ENCODE measurements at places on chromosomes 12 and 14. TPM values are rescaled to one million over a fixed set of nuclear protein-coding genes. Genes with fewer than 3 reads are reported as not detected.

PAPLN gene
- total RNA-seq: 2.8 TPM

DNA sequence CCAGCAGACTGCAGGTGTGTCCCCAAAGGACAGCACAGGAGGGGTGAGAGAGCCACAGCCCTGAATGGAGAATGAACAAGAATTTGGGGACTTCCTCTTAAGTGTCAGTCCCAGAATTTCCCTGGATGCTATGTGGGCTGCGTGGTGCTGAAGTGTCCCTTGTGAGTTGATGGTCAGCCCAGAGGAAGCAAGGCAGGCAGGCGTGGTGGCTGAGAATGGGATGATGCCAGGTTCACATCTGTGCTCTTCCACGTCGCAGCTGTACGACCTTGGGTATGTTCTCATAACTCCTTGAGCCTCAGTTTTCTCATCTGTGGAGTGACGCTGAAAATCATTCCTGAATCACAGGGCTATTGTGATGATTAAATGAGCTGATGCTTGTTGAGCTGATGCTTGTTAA lies 62.1 kb upstream of the GPATCH2L start:
- H3K27ac ChIP-seq: no peak overlapping the region
- H3K4me3 ChIP-seq: no peak overlapping the region
- no peaks in the 10 kb centered on the region for H3K4me1 ChIP-seq
- DNase-seq: no peak

GRCh38 chr14:64928239-64929013 lies 14.1 kb downstream of the GPX2 start:
- peaks cover 29% of the 10 kb centered on the region for H3K36me3 ChIP-seq
- DNase-seq: no peak
- no peaks in the 10 kb centered on the region for H3K27me3 ChIP-seq
- no peak overlapping the region for H3K4me3 ChIP-seq
- H3K27ac ChIP-seq: no peak overlapping the region
- peaks cover 1% of the 10 kb centered on the region for H3K4me1 ChIP-seq

SP7 gene
- total RNA-seq: not detected

GRCh38 chr12:53056901-53057300 lies 7.0 kb downstream of the TNS2 start:
- H3K27ac ChIP-seq: no peak overlapping the region
- H3K4me1 ChIP-seq: peaks cover 67% of the 10 kb centered on the region
- DNase-seq: no peak

ARMH4 gene
- total RNA-seq: 0.67 TPM

DNA sequence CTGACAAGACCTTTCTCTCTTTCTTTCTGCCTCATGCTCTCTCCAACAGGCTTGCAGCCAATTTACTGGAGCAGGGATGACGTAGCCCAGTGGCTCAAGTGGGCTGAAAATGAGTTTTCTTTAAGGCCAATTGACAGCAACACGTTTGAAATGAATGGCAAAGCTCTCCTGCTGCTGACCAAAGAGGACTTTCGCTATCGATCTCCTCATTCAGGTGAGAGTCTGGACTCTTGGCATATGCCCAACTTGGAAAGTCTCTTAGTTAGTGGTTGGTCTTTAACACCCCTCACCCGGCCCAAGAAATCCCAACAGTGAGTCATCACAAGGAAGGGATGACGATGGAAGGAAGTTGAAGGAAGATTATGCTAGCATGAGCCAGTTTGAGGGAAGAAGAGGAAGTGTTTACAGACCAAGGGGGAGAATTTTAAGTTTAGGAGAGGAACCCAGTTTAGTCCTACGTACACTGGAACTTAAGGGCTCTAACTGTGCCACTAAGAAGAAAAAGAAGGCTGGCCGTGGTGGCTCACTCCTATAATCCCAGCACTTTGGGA lies 189.7 kb downstream of the ETV6 start:
- peak overlapping the region; percentile 60 for H3K27ac ChIP-seq
- peaks cover 8% of the 10 kb centered on the region for H3K4me1 ChIP-seq
- H3K27me3 ChIP-seq: no peaks in the 10 kb centered on the region
- peaks cover 11% of the 10 kb centered on the region for H3K36me3 ChIP-seq
- H3K4me3 ChIP-seq: no peak overlapping the region
- no peak for DNase-seq

Measured in liver (tissue), 10 donors.